ENCODE measurements at places on chromosomes 13 and 19.

GRCh38 chr19:39246951-39247669 lies 1.5 kb downstream of the IFNL4 start:
- DNase-seq = no peak

DNA sequence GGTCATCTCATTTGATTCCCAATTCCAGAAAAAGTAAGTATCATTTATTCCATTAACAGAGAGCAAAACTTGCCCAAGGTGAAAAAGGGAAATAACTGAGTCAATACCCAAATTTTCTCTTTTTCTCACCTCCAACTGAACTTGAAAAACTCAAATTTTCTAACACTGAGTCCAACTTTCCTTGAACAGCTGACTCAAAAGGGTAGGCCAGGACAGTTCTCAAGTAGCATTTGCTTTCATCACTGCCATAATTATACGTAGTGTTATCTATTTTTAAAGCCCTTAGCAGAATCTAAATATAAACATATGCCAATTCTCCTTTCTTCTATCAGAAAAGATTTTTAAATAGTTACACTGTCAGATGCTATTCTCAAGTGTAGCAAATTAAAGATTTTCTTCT lies 3.5 kb downstream of the N4BP2L2 start:
- no peak for DNase-seq

GRCh38 chr19:1274081-1274851 lies 1.1 kb upstream of the FAM174C start:
- DNase-seq = no peak

DNA sequence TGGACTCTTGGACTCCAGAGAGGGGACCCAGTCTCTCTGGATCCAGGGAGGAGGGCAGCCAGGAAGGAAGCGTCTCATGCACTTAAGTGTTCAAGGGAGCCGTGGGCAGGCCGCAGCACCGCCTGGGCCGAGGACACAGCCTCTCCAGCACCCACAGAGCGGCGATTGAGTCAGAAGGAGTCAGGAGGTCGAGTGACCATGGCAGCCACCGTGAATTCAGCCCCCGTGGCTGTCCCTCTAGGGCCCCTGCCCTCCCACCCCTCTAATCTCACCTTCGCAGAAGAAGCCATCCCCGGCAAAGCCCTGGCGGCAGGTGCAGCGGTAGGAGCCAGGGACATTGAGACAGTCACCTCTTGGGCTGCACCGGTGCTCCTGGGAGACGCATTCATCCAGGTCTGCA lies 38.0 kb downstream of the FBN3 start:
- no peak for DNase-seq

- no peak for DNase-seq
Observed at GRCh38 chr19:32171719-32172151, 173.7 kb upstream of the ZNF507 start.

DNA sequence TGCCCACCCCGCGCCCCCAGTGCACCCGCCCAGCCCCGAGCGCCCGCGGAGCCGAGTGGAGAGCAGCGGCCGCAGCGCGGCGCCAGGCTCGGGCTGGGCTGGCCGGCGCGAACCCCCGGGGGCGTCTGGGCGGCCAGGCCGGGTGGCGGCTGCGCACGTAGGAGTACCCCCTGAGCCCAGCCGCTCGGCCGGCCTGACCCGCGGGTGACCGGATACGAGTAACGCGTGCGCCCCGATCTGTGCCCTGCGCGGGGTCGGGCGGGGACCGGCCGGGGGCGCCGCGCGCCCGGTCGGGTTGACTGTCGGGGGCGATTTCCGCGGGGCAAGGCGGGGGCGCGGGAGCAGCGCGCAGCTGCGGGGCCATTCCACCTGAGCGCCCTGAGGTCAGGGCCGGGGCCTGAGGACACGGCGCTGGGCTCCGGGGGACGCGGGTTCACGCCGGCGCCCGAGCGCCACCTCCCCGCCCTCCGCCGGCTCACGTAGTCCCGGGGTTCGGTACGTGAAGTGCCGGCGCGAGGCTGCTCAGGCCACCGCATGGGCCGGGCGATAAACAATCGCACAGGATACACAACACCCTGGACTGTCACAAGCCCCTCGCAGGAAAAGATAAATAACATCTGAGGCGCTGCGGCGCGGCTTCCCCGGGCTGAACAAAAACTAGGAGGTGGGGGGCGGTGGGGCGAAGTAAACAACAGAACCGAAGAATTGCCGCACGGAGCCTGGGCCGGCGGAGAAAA lies 37.6 kb upstream of the FLT1 start:
- DNase-seq = no peak

GRCh38 chr13:78875792-78876580 lies 217.0 kb upstream of the OBI1 start:
- DNase-seq = no peak

DNA sequence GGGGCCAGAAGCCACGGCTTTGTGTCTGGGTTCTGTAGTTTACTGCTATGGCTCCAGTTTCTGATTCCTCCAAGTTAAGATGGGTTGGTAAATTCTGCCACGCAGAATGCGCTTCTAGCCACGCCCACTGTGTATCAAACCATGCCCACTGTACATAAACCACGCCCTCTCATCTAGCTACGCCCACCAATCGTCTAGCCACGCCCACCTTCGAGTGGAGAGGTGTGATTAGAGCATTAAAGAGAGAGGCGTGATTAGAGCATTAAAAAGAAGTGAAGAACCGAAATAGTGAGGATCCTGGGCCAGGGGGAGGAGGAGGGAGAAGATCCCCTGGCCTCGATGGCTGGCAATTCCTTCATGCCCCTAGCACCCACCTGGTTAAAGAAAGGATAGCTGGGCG lies 43.7 kb upstream of the ADGRE5 start:
- no peak for DNase-seq

DNA sequence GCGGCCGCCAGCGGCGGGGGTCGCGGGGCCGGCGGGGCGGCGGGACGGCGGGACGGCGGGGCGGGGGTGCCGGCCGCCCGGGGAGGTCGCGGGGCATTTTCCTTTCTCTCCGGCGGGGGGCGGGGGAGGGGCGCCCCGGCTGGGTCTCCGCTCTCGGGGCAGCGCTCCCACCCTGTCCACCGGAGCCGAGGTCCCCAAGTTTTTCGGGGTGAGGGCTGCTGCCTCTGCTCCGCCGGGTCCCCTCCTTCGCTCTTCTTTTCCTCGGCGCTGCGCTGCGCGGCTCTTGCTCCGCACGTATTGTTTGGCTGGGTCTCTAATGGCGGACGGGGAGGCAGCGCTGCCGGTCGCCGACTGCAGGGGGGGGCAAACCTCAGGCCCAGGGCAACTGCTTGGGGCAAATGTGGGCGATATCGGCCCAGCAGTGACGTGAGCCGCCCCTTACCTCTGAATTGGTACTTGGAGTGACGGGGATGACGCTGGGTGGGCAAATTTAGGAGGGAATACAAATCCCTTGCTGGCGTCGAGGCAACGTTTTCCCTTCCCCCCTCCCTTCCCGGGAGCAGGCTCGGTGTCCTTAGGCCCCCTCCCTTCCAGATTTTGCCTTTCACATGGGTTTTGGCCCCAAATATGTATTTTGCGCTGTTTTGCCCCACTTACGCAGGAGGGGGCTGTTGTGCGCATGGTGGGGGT lies 759 bp downstream of the ZMYM2 start:
- no peak for DNase-seq

- DNase-seq = no peak
Observed at GRCh38 chr19:17259118-17259780, 5.3 kb downstream of the USHBP1 start.

- no peak for DNase-seq
Observed at GRCh38 chr13:54077569-54077968, 1049.0 kb downstream of the OLFM4 start.

- DNase-seq = no peak
Observed at GRCh38 chr19:6970021-6970420, 51.2 kb downstream of the MBD3L2B start.

GRCh38 chr13:98368019-98368418 lies 190.9 kb upstream of the RNF113B start:
- DNase-seq = no peak

DNA sequence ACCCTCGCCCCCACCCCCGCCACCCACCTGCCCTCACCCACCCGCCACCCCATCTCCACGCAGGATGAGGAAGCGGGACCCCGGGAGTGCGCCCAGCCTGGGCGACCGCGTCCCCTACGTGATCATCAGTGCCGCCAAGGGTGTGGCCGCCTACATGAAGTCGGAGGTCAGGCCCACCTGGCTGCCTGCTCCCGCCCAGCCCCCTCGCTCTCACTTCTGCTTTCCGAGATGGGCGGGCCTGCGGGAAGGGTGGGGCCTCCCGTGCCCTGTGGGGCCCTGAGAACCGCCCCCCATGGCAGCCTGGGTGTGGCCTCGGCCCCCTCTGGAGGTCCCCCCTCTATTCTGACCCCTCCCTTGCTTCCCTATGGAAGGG lies 3.1 kb upstream of the SPIB start:
- DNase-seq = no peak

GRCh38 chr13:112443995-112444311 lies 67.8 kb downstream of the SPACA7 start:
- no peak for DNase-seq

All from DMS 273 treated with DMSO at 0.1 percent for 48 hours (cell line).